ENCODE measurements at places on chromosomes 5 and 9. TPM values are rescaled to one million over a fixed set of nuclear protein-coding genes. Genes with fewer than 3 reads are reported as not detected.

GRCh38 chr5:143509758-143510221, 106.3 kb upstream of the NR3C1 start:
- no peak for DNase-seq

- no peak for DNase-seq
Observed at GRCh38 chr5:150670275-150670947, 9.4 kb downstream of the MYOZ3 start.

DNA sequence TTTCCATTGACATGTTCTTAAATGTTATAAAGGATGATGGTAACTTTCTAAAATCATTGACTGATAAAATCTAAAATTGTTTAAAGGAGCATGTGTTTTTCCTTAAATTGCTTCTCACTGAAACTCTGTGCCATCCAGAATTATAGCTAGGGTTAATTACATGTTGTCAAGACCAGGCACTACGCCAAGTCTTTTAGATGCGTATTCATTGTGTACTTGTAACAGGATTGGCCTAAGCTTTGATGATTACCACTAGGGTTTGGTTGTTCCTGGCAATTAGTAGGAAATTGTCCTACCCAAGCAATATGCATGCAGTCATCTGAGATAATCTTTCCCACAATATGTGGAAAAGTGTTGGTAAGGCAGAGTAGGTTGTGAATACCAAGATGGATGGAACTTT, 43.8 kb downstream of the PRKACG start:
- DNase-seq = no peak

Gene GABRA1
- total RNA-seq = not detected

Gene CCDC152
- total RNA-seq = 0.55 TPM

Gene ABCA1
- total RNA-seq = 96.7 TPM

Gene TPPP
- total RNA-seq = 7.1 TPM

Data from sigmoid colon (tissue), 7 donors.